Sciatic nerve (tissue), 2 donors: ENCODE measurements at places on chromosomes 5 and 9.

- DNase-seq, result no peak
Measured at GRCh38 chr5:110356677-110357076, 369.8 kb downstream of the TMEM232 start.

- no peak for DNase-seq
Measured at GRCh38 chr9:122356627-122357026, 14.2 kb upstream of the PTGS1 start.

- DNase-seq, result no peak
Measured at GRCh38 chr5:16953729-16954128, 17.6 kb upstream of the MYO10 start.

GRCh38 chr9:34547960-34548611 is 25.3 kb upstream of the ENHO start:
- DNase-seq, result peak; percentile 88

- no peak for DNase-seq
Measured at GRCh38 chr9:109912726-109913460, 132.9 kb downstream of the PALM2AKAP2 start.

DNA sequence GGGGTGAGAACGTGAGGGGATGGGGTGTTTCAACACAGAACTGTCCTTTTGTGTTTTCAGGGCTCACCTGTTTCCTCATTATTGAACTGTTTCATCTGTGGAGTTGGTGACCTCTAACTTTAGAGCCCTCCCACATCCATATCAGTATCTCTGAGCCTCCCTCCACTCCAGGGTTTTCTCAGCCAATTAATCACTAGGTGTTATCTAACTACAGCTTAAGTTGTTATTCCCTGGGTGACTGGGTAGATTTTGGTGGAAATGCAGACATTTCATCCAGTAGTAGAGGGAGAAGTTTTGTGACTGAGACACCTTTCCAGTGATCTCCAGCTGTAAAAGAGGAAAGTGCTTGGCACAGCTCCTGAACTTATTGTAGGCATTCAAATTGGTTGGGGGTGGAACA is 23.7 kb downstream of the PPP3R2 start:
- no peak for DNase-seq

DNA sequence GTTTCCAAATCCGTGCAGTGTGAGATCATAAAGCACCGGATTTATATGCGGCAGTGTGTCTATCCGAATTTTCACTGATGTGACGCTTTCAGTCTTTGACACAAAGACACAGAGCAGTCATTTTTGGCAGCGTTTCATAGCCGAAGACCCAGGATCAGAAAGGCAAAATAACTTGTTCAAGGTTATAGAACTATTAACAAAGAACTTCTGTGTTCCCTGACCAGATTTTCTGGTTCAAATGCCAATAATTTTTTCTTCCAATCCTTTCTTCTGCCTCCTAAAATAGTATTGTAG is 1.1 kb upstream of the MARCHF11 start:
- DNase-seq, result no peak

- no peak for DNase-seq
Measured at GRCh38 chr9:13063880-13064459, 215.5 kb downstream of the MPDZ start.

DNA sequence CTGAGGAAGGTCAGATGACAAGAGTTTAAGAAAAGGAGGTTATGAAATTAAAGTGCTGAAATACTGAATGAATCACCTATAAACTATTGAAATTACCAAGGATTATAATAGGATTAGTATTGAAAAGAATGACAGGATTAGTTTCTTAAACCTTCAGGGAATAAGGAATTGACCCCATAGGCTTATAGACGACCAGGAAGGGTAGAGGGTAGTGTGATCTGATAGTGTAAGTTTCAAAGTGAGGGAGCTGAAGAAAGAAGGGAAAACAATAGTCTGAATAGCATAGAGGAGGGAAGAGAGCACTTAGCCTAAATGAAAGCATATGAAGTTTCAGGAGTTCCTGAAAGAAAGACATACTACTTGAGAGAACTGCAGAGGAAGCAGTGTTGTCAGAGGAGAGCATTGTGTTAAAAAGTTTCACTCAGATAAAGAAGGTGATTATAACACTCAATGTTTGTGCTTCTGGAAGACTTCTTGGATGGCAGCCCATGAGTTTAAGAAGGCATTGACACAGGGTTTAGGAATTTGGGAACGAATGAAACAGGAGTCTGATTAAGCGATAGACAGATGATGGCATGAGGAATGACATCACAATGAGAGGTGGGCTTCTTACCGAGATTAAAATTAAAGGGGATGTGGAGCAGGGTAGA is 557.9 kb upstream of the GRAMD2B start:
- DNase-seq, result no peak

GRCh38 chr9:127545196-127546124 is 66.6 kb upstream of the STXBP1 start:
- peak; percentile 84 for DNase-seq

DNA sequence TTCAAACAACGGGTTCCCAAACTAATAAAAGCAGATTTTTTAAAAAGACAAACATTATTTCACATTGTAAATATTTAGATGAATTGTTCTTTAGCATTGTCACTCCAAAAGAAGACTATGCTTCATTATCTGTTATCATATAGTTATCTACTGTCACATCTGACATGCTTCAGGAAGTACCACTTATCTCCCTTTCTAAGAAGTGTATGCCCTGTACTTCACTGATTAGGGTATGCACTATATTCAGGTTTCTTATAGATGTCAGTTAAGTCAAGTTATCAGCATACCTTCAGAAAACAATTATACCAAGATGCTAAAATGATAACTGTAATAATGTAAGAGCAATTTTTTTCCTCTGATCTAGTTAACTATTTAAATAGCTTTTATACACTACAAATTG is 40.4 kb downstream of the LMBRD2 start:
- no peak for DNase-seq

DNA sequence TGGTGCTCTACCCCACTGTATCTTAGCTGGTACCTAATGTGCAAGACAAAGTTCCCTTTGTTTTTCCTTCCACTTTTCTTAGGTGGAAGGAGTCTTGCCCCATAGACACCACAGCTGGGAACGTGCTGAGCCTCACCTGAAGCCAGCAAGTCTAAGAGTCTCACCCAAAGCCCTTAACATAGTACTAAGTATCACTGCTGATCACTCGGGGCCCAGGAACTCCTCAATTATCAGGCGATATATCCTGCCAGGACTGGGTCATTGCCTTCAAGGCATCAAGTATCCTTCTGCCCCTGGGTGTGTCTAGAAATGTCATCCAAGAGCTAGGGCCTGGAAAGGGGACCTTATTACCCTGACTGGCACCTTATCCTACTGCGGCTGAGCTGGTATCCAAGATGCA is 123.9 kb downstream of the PTPRD start:
- no peak for DNase-seq

- DNase-seq, result no peak
Measured at GRCh38 chr5:34053133-34053532, 10.1 kb upstream of the C1QTNF3 start.

DNA sequence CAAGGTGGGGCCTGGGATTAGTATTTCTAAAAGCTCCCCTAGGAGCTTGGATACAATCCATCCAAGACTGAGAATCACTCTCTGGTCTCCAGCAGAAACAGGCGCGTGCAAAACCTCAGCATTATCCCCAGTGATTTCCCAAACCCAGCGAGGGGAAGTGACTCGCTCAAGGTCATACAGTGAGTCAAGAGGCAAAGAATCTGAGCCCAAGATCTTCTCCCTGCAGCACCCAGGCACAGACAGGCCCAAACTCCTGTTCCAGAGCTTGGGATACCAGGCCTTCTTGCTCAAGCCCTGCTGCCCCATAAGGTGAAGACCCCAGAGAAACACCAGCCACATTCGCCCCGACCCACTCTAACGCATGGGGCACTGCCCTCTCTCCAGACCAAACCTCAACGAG is 33.2 kb downstream of the SHB start:
- no peak for DNase-seq

DNA sequence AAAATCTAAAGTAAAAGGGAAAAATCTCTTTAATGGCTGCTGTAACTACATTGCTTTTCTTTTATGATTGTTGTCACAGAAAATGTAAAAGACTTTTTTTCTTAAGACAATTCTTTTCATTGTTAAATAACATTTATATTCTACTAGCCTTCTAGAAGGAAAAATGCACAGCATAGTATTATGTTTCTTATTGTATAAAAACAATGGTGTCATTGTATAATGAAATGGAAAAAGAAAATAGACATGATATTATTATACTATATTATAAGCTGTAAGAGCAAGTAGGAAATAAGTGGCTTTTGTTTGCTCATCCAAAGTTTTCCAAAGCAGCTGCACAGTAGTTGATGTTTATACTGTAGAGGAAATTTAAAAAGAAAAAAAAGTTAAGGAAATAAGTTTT is 1021.7 kb downstream of the EFNA5 start:
- DNase-seq, result no peak

GRCh38 chr9:94591876-94592275 is 1.7 kb downstream of the FBP2 start:
- no peak for DNase-seq

GRCh38 chr5:10838038-10838437 is 77.0 kb upstream of the DAP start:
- no peak for DNase-seq

DNA sequence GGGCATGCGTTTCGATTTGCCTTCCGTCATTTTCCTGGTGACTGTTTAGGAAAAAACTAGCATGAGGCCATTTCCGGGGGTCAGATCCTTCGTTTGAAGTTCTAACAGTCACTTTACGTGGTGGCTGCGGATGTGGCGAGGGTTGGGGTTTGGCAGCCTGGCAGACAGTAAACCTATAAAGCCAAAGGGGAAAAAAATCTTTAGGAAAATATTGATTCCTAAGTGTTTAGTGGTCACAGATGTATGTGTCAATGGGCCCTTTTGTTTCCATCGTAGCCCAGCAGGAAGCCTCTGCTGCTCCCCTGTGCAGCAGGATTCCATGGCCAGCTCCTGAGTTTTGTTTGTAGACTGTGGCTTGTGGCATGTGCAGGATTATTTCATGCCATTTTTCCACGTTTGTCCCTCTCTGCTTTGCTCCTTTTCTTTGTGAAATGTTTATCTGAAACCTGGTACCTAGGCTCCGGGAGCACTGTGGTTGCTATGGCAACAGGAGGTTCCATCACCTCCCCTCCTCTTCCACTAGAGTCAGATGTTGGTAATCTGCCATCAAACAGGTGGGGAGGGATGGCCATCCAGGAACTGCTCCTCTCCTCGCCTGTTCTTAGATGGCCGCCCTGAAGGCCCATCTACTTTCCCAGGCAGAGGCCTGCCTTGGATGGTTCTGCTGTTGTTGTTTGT is 202.3 kb downstream of the AOPEP start:
- DNase-seq, result no peak
